ENCODE measurements at places on chromosomes 7 and 10. TPM values are rescaled to one million over a fixed set of nuclear protein-coding genes. Genes with fewer than 3 reads are reported as not detected.

- H3K27me3 ChIP-seq = no peaks in the 10 kb centered on the region
- H3K27ac ChIP-seq = no peak overlapping the region
- H3K4me1 ChIP-seq = no peaks in the 10 kb centered on the region
- no peak overlapping the region for H3K4me3 ChIP-seq
- DNase-seq = no peak
- H3K36me3 ChIP-seq = no peaks in the 10 kb centered on the region
These were observed 100.1 kb downstream of the ZRANB1 start for GRCh38 chr10:125041856-125042506.

GRCh38 chr7:783556-784490 lies 48.5 kb upstream of the SUN1 start:
- no peaks in the 10 kb centered on the region for H3K36me3 ChIP-seq
- H3K4me3 ChIP-seq = no peak overlapping the region
- DNase-seq = no peak
- H3K27me3 ChIP-seq = no peaks in the 10 kb centered on the region
- H3K27ac ChIP-seq = no peak overlapping the region

DNA sequence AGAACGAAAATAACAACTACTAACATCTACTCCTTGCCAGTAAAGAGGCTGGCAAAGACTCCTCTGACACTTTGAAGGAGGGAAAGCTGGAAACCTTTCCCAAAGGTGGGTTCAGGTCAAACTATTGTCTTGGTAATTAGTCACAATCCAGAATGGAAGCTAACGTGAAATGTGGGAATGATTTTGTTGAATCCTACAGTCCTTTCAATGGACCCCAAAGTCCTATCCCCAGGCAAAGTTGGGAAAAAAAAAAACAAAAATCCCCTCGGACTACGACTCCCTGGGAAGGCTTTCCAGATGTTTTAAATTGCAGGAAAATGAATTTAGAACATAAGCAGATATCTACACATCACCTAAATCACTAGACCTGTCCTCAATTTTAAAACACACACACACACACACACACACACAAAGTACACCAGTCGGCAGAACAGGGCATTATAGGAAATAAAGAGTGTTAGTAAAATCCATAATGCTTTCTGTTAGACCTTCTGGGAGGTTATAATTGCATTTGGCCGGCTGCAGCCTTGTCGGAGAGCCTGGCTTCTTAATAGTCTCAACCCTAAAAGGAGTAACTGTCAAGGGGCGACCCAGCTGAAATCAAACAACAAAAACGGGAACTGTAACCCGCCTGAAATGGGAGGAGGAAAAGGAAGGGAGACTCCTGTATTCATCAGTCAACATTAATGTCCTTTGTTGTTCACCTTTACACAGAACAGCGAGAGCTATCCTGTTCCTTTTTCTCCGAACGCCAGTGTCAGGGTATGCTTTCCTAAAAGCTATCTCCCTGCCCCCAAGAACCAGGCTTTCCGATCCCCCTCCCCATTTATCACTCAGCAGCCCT lies 1.5 kb downstream of the DOCK4 start:
- H3K27me3 ChIP-seq = no peaks in the 10 kb centered on the region
- DNase-seq = no peak
- H3K27ac ChIP-seq = peak overlapping the region; percentile 89
- H3K4me1 ChIP-seq = no peaks in the 10 kb centered on the region

DYNC1I1 gene
- 6.6 TPM for total RNA-seq

- DNase-seq = no peak
- H3K4me3 ChIP-seq = no peak overlapping the region
- peaks cover 4% of the 10 kb centered on the region for H3K4me1 ChIP-seq
- no peaks in the 10 kb centered on the region for H3K27me3 ChIP-seq
These were observed 23.7 kb upstream of the KLF6 start for GRCh38 chr10:3808689-3809199.

DNA sequence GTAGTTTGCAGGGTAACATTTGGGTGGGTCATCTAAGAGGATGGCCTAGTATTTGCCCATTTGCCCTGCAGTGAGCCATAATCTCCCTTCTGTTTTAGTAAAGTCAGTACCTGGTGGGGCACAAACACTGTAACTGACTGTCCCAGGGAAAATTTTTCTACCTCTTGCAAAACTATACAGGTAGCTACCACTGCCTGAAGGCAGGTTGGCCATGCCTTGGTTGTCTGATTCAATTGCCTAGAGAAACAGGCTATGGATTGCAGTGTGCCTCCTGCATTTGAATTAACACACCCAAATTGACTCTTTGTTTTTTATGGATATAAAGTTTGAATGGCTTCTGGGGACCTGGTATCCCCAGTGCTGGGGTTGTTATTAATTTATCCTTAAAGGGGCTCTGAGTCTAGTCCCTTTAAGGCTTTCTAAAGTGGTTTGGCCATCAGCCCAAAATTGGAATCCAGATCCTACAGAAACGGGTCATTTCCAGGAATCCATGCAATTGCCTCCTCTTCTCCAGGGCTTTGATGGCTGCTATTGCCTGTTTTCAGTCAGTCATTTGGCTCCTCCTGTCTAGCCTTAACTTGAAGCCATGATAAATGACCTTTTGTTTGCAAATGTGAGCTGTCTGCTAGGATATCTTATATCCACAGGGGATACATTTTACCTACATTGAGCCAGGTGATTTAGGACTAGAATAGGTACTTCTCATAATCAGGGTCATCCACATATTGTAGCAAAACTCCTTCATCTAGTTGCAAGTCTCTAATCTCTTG lies 89.1 kb downstream of the STRA8 start:
- peaks cover 6% of the 10 kb centered on the region for H3K4me1 ChIP-seq
- H3K27me3 ChIP-seq = no peaks in the 10 kb centered on the region
- H3K27ac ChIP-seq = no peak overlapping the region
- no peak for DNase-seq
- H3K4me3 ChIP-seq = no peak overlapping the region

WNT8B gene
- not detected for total RNA-seq

DNA sequence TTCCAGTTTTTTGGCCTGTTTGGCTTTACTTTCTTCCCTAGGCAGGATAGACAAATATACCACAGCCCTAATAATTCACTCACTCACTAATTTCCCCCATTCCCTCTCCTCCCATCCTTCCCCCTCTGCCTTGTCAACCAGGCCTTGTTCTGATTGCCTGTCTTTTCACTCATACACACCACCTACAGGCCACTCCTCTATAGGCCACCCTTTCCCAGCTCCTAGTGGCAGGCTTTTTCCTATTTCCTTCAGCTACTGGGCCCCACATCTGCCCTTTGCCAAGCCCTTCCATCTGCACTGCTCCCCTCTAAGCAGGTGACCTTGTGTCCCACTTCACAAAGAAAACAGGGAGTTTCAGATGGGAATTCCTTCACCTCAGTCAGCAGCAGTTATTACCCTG lies 59.8 kb upstream of the MSRB2 start:
- H3K4me1 ChIP-seq = no peaks in the 10 kb centered on the region
- no peak overlapping the region for H3K4me3 ChIP-seq
- no peak overlapping the region for H3K27ac ChIP-seq
- no peak for DNase-seq

- no peaks in the 10 kb centered on the region for H3K36me3 ChIP-seq
- no peak for DNase-seq
- H3K27ac ChIP-seq = no peak overlapping the region
- H3K4me3 ChIP-seq = no peak overlapping the region
These were observed 78.6 kb upstream of the IFRD1 start for GRCh38 chr7:112371701-112372100.

BLVRA gene
- total RNA-seq = 56.9 TPM

DNA sequence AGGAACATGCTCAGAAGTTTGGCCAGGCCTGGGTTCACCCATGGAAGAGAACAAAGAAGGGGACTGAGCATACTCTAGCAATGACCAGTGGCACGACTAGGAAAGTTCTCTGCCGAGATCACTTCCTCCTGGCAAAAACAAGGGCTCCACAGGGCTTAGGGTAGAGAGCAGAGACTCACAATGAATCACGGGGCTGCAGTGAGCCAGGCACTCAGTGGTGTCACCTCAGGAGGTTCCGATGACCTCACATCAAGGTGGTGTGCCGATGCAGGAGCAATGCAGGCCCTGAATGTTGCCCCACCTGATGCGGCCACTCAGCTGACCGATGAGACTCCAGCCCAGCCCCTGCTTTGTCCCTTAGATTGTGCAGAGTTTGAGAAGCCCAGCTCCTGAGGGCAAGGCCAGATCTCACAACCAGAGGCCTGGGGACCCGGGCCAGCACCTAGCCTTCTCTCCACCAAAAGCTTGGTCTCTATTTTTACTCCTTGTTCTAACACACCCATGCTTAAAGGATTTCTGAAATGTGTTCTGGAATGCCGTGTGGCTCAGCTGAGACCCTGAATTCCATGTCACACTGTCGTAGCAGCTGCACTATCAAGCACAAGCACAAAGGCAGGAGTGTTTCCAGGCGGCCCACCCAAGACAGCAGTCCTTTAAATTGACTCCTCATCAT lies 60.9 kb downstream of the COBL start:
- H3K27me3 ChIP-seq = no peaks in the 10 kb centered on the region
- no peak for DNase-seq
- no peak overlapping the region for H3K4me3 ChIP-seq
- H3K4me1 ChIP-seq = no peaks in the 10 kb centered on the region

FBXL13 gene
- total RNA-seq = 4.2 TPM

HYAL4 gene
- not detected for total RNA-seq

DNA sequence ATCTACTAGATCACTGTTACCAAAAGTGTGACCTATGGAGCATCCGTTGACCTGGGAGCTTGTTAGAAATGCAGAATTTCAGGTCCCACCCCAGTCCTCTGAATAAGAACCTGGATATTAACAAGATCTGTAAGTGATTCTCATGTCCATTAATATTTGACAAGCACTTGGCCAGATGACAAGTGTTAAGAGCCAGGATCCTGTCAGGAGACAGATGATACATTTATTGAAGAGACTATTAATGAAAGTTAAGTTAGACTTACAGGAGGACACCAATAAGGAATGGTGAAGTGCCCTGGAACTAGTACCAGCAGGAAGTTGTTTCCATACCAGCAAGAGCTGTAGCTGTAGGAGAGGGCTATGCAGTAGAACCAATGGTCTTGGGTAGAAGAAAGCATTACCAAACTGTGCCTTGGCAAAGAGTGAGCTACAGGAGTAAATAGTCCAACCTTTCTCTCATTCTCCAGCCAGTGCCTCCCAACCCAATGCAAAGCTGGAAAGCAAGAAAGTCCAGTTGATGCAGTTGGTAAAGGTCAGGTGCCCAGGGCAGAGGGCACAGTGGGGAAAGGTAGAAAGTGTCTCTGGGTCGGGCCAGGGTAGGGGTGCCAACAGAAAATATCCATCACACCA lies 35.3 kb upstream of the ADD3 start:
- no peak overlapping the region for H3K4me3 ChIP-seq
- no peaks in the 10 kb centered on the region for H3K27me3 ChIP-seq
- H3K27ac ChIP-seq = no peak overlapping the region
- DNase-seq = no peak

DNA sequence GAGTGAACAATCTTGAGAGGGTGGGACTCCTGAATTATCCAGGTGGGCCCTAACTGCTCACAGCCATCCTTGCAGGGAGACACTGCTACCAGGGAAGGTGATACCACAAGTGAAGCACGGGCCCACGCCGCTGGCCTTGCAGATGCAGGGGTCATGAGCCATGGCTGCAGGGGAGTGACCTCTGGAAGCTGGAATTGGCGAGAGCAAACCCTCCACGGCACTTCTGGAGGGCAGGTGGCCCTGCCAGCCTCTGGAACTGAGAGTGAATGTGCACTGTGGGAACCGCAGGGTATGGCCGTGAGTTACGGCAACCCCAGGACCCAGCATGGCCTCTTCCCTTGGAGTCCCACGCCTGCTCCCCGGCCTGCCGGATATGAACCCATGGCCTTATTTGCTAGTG lies 37.5 kb downstream of the STK32C start:
- DNase-seq = no peak
- no peak overlapping the region for H3K4me3 ChIP-seq
- no peak overlapping the region for H3K27ac ChIP-seq
- H3K36me3 ChIP-seq = no peaks in the 10 kb centered on the region
- H3K4me1 ChIP-seq = peaks cover 3% of the 10 kb centered on the region
- no peaks in the 10 kb centered on the region for H3K27me3 ChIP-seq

OR6V1 gene
- not detected for total RNA-seq

All from breast epithelium (tissue), 4 donors.